ENCODE measurements at places on chromosomes 7 and 10.

GRCh38 chr7:80312139-80312661, 177.6 kb downstream of the GNAI1 start:
- no peak for DNase-seq

- DNase-seq = peak; percentile 29
Observed at GRCh38 chr10:13074563-13075451, 25.2 kb upstream of the OPTN start.

- DNase-seq = no peak
Observed at GRCh38 chr7:4948402-4948801, 10.6 kb downstream of the MMD2 start.

GRCh38 chr7:4020086-4020485, 662.0 kb upstream of the FOXK1 start:
- DNase-seq = no peak

GRCh38 chr10:111646021-111646420, 537.5 kb downstream of the GPAM start:
- no peak for DNase-seq

Measured in T-helper 9 cell (primary cell).